Glutamatergic neuron (in vitro differentiated cells): ENCODE measurements at places on chromosomes 7 and 10. TPM values are rescaled to one million over a fixed set of nuclear protein-coding genes. Genes with fewer than 3 reads are reported as not detected.
A peak's percentile ranks its signal among the peaks of the same experiment; 100 is the strongest.

- DNase-seq, result peak; percentile 41
Measured at GRCh38 chr10:74081192-74081803, 69.3 kb downstream of the AP3M1 start.

DNA sequence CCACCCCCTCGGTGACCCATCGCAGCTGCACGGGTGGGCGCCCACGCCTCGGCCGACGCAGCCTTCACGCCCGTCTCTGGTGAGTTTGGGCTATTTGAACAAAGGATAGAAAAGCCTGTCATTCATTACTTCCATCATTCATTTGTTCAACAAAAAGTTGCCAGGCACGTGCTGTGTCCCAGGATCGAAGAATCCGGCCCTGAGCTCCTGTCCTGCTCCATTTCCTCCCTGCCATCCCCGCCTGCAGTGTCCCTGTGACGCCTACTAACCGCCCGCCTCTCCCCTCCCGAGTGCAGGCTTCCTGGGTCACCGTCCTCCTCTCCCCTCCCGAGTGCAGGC, 340.1 kb downstream of the WDR37 start:
- DNase-seq, result no peak

- no peak for DNase-seq
Measured at GRCh38 chr7:116951366-116952292, 1.7 kb upstream of the ST7 start.

Gene SSBP1
- total RNA-seq, result 123 TPM

DNA sequence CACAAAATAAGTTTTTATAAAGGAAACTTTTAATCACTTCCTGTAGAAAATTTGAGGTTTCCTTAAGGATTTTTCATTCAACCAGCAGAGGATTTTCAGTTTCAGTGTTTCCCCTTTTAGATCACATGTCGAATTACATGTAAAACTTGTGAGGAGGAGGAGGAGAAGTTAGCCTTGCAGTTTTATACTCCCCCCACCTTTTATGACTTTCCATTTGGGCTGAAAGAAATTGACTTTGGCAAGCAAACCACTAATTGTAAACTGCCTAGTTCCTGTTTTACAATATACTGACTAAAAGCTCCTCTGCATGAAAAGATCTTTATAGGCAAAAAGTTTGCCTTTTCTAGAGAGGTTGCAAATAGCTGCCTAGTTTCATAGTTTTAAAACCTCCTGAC, 3.0 kb downstream of the BAMBI start:
- no peak for DNase-seq

Gene PITX3
- total RNA-seq, result not detected

Gene NUTM2E
- 0.86 TPM for total RNA-seq

- DNase-seq, result peak; percentile 56
Measured at GRCh38 chr10:43689618-43689954, 40.9 kb upstream of the ZNF32 start.

DNA sequence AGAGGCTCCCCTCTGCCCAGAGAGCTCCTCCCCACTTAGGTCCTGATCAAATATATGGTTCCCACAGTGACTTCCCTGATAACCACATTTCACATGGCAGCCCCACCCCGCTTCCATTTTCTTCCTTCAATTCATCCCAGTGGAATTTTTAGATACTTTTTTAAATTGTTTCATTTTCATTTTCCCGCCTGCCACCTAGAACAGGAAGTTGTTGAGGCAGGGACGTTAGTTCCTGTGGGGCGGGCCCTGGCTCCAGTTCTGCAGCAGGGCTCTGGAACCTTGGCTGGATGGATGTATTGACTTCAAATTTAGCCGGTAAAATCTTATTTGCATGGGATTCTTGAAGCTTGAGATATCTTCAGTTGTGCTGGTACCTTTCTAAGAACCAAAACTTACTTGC, 226.6 kb downstream of the PAXIP1 start:
- no peak for DNase-seq

DNA sequence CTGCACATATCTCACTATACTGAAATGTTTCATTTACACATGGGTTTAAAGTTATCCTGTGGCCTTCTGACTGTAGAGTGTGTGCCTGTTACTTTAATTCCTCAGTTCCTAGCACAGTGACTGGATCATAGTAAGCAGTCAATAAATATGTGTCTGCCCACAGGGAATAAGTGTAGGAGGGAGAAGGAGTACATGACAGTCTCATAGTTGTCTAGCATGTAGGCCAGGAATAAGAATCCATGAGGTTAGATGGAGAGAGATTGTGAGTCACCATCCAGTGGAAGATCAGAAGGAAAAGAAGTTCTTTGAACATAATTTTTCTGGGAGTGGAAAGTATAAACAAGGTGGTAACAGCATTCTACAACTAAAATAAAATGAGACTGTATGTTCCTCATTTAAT, 36.6 kb upstream of the SEMA3A start:
- DNase-seq, result no peak

Gene ZNF365
- total RNA-seq, result 0.76 TPM

Gene KCNIP2
- 30.0 TPM for total RNA-seq

Gene TMEM236
- total RNA-seq, result 0.07 TPM

- DNase-seq, result no peak
Measured at GRCh38 chr7:136897676-136898075, 29.2 kb downstream of the CHRM2 start.

DNA sequence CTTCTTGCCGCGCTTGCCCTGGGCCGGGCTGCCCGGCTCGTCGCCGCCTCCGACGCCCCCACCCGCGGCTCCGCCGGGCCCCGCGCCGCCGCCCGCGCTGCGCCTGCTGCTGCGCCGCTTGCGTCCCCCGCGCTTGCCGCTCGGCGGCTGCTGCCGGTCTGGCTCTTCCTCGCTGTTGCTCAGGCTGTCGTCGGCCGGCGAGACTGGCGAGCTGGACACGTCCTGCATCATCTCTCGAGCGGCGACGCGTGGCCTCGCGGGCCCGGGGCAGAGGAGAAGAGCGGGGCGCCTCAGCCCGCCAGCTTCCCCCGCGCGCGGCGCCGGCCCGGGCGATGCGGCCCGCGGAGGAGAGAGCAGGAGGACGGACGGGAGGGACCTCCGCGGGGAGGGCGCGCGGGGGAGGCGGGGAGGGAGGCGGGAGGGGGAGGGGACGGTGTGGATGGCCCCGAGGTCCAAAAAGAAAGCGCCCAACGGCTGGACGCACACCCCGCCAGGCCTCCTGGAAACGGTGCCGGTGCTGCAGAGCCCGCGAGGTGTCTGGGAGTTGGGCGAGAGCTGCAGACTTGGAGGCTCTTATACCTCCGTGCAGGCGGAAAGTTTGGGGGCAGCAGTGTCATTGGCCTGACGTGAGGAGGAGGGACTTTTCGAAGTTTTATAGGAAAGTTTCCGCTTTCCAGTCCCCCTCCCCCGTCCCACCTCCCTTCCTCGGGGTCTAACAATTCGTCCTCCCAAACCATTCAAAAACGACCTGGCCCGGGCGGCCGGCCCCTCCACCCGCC, at the start of gene TWIST1:
TSS of gene TWIST1 (minus strand) at position 546 of the 779 bp plus-strand sequence. CDS start at position 231, 315 bp downstream.
- DNase-seq, result peak; percentile 67

GRCh38 chr7:148773334-148773733, 74.6 kb downstream of the CUL1 start:
- no peak for DNase-seq

DNA sequence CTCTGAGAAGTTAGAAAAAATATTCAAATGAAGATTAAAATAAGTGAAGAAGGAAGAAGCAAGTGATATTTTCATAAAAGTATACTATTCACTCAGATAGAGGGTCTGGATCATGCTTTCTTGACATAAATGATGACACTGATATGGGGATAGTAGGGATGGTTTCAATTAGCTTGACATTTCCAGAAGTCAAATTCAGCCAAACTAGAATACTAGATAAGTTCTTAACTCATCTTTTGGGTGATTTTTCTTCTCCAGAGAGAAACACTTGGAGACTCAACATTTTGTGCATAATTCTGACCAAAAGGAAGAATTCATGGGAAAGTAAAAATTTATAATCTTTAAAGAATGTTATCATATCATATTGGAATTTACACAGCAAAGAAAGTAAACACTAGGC, 152.0 kb upstream of the LRGUK start:
- no peak for DNase-seq

Gene UTF1
- total RNA-seq, result 0.61 TPM

Gene TEX36
- not detected for total RNA-seq

Gene TMEM26
- total RNA-seq, result not detected

- DNase-seq, result no peak
Measured at GRCh38 chr7:108561047-108561619, 8.4 kb downstream of the THAP5 start.
